CMK (cell line): ENCODE measurements at places on chromosomes 12 and 14.

DNA sequence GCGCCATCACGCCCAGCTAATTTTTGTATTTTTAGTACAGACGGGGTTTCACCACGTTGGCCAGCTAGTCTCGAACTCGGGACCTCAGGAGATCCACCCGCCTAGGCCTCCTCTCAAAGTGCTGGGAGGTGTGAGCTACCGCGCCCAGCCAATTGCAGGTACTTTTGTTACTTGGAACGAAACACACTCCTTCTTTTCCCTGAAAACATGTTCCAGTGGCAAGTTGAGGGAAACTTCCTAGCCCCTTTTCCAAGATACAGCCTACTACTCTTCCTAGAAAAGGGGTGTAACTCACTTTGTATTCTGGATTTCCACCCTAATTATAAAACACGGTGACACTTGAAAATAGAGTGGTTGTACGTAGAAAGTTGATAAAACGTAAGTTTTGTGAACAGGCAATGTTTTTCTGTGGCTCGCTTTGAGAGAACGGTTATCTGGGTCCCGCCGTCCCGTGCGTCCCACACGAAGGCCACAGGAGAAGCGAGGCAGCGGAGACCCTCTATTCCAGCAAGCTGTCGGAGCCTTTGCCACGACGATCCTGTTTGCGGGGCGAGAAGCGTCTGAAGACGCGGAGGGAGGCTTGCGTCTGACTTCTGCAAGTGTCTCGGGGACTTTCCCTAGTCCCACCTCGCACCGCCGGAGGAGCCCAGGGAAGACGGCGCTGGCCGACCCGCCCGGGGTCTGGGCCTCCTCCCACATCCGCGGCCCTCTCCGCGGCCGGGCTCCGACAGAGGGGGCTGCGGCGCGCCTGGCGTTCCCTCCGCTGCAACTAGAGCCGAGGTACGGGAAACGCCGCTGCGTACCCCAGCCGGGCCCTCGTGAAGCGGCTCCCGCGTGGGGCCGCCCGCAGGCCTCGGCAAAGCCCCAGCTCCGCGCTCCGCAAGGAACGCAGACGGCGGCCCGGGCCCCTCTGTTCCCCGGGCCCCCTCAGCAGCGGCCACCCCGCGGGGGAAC is 745 bp downstream of the CDCA4 start:
- no peak for DNase-seq

GRCh38 chr14:35320472-35320871 is 28.3 kb downstream of the PSMA6 start:
- DNase-seq = no peak

- no peak for DNase-seq
Measured at GRCh38 chr12:22321638-22322037, 12.9 kb downstream of the ST8SIA1 start.

DNA sequence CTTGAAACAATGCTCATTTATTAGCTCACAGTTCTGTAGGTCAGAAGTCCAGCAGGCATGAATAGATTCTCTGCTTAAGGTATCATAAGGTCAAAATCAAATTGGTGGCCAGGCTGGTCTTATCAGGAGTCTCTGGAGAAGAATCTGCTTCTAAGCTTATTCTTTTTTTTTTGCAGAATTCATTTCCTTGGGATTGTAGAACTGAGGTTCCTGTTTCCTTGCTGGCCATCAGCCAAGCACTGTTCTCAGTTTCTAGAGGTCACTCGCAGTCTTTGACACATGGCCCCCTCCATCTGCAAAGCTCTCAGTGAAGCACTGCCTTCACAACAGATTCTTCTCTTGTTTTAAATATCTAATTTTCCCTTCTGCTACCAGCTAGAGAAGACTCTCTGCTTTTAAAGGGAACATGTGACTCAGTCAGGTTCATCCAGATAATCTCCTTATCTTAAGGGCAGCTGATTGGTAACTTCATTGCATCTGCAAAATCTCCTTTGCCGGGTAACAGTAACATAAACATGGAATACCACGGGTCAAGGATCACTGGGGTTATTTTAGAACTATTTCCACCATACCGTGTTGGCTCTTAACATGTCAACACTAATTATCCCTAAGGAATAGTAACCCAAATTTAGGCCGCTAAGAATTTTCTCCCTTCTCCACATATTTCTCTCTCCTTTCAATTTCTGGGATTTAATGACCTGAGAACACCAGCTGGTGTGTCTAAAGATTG is 25.3 kb downstream of the RHOJ start:
- DNase-seq = no peak

GRCh38 chr14:40903709-40904108 is 703.0 kb upstream of the LRFN5 start:
- no peak for DNase-seq

DNA sequence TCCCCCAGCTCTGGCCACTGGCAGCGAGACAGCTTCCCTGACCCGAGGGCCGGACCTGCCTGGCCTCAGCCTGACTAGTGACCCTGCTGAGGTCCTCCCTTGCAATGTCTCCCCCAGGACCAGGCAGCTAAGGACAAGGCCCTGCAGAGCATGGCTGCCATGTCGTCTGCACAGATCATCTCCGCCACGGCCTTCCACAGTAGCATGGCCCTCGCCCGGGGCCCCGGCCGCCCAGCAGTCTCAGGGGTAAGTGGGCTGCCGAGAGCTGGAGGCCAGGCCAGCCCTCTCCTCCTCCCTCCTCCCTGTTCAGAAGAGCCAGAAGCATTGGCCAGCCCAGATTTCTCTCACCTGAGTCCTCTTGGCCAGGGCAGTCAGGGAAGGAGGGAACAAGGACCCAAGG is 58.1 kb downstream of the TEAD4 start:
- DNase-seq = no peak

GRCh38 chr12:83210933-83211332 is 524.2 kb downstream of the TMTC2 start:
- DNase-seq = no peak
